ENCODE measurements at places on chromosomes 7 and 10. TPM values are rescaled to one million over a fixed set of nuclear protein-coding genes. Genes with fewer than 3 reads are reported as not detected.

GRCh38 chr7:15753887-15754579, 67.5 kb upstream of the MEOX2 start:
- DNase-seq: no peak

GRCh38 chr10:43284341-43284910, 17.6 kb upstream of the RASGEF1A start:
- no peak for DNase-seq

DNA sequence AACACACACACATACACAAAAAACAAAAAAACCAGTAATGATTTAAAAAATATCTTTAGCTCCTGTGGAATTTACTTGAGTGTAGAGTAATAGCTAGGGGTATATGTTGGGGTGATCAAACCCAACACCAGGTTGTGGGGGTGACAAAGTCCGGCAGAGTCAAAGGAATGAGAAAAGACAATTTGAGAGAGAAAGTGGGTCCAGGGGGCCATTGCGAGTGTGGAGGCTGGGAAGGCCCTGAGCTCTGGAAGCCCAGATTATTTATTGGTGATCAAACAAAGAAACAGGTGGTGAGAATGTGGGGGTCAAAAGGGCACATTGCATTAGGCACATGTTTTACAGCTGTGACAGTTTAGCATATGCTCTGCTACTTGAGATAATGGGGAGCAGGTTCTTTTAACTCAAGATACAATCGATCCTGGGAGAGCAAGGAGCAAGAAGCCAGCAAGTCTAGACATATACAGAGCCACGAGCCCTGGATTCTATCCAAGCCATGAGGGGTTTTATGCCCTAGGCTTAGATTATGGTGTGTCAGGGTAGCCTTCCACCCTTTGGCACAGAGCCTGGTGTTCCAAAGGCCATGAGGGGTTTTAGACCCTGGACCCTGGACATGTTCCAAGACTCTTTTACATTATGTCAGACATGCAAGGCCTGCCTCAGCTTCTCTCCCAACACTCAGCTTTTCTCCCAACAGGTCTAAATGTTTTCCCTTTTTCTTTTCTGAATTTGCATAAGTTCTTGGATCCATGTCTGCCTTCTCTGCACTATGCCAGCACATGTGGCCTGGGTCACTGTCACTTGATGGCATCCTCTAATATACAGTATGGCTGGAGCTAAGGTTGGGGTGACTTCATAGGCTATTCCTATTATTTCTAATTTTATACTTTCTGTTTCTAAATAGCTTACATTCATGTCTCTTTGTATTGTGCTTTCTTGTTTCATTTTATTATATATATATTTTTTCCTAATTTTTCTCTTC, 48.6 kb upstream of the MKI67 start:
- no peak for DNase-seq

- DNase-seq: no peak
Measured at GRCh38 chr7:17139081-17139480, 159.4 kb upstream of the AHR start.

DNA sequence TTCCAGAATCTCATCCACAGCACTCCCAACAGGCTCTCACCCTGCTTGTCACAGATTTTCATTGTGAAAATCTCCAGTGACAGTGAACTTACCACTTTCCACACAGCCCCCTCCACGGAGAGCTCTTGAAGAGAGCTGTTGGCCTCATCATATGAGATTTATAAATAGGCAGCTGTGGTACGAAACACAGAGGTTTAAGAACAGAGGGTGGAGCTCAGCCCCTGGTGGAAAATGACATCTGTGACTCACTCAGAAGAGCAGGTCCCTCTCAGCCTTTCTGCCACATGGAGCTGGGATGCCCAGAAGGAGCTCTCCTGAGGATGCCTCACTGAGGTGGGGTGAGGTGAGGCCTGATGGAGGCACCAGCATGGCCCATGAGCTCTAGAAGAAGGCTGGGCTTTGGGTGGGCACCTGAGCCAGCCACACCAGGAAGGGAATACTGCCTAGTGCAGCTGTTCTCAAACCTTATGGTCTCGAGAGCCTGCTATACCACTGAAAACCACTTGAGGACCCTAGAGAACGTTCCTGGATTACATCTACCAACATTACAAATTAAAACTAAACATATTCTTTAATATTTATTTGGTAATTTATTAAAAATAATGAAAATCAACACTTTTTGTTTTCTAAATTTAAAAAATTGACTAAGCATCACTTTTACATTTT, 25.8 kb upstream of the EEPD1 start:
- DNase-seq: peak; percentile 58

- no peak for DNase-seq
Measured at GRCh38 chr10:56349611-56350010, 11.4 kb downstream of the ZWINT start.

DNA sequence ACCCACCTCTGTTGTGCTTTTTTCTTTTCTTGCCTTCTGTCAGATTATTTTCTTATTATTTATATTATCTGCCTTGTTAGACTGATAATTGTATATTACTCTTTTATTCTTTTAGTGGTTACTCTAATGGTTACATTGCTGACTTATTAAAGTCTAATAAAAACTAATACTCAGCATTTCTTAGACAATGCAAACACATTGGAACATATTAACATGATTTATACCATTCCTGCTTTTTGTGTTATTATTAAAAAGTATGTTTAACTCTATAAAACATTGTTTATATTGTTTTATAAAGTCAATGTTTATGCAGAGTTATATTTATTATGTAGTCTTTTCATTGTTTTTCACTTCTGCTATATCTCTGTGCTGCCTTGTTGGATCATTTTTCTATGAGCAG, 68.0 kb upstream of the CACNA2D1 start:
- no peak for DNase-seq

GRCh38 chr7:30403477-30403876, 75.1 kb downstream of the NOD1 start:
- no peak for DNase-seq

Gene WNT16
- not detected for total RNA-seq

Gene NEBL
- 1.5 TPM for total RNA-seq

Gene TEX47
- not detected for total RNA-seq

All from psoas muscle (tissue), 8 donors.